ENCODE measurements at places on chromosomes 4 and X. TPM values are rescaled to one million over a fixed set of nuclear protein-coding genes. Genes with fewer than 3 reads are reported as not detected.
A peak's percentile ranks its signal among the peaks of the same experiment; 100 is the strongest.

STPG2 gene
- total RNA-seq = 0.75 TPM

FGA gene
- 0.17 TPM for total RNA-seq

TBC1D25 gene
- 6.1 TPM for total RNA-seq

PAGE5 gene
- total RNA-seq = not detected

TXK gene
- 2.6 TPM for total RNA-seq

F9 gene
- total RNA-seq = not detected

ITIH6 gene
- total RNA-seq = not detected

MSX1 gene
- total RNA-seq = 0.15 TPM

KDM5C gene
- total RNA-seq = 51.6 TPM

C1QTNF7 gene
- not detected for total RNA-seq

BEX2 gene
- total RNA-seq = 18.0 TPM

GRCh38 chrX:41449615-41450014, 2.5 kb downstream of the NYX start:
- peak; percentile 40 for DNase-seq

- no peak for DNase-seq
These were observed 61.8 kb downstream of the CLNK start for GRCh38 chr4:10622728-10623127.

DNA sequence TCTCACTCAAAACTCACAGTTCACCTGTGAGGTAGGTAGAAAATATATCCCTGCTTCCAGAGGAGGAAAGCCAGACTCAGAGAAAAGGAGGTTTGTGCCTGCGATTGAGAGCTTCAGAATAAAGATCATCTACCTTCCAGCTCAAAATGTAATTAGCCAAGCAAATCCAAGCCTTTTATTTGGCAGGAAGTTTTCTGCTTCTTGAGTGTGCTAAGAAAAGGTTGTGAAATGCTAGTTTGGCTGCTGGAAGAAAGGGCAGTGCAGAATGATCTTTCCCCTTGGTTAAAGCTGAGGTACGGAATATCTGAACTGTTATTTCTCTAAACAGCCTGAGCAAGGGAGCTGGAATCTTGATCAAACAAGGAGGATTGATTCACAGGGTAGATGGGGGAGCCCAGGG, 59.7 kb upstream of the VCX3B start:
- DNase-seq = peak; percentile 3

DNA sequence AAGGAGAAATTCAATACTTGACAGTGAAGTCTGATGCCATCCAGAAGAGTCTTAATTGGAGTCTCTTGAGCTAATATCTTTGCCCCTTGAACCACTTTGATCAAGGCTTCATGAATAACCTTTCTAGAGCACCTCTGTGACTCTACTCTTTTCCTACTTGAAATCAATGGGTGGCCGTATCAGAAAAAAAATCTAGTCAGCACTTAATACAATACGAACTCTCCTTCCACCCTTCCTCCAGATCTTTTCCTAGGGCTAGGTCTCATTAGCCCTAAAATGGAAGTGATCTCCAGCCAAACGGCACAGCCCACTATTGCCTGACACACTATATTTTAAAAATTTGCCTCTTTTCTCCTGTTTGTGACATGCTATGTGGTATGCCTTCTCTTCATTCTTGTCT, 129.6 kb upstream of the TLL1 start:
- DNase-seq = no peak

DNA sequence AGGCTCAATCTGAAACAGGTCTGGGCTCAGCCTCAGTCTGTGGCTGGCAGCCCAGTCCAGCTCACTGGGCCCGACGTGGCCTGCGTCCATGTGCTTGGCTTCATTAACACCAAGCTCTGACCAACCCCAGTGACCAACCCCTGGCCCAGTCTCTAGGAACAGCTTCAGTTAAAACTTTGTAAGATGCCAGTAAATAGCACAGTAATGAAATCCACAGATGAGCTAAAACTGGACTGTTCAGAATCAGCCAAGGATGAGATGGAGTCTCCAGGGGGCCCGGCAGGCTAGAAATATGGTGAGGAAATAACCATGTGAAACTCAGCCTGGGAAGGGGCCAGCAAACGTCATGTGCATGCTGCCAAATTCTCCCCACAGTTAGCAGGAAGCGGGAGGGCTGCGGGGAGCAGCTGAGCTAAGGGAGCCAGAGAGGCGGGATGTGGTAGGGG, 37.1 kb upstream of the XPNPEP2 start:
- no peak for DNase-seq

GRCh38 chrX:46695491-46695890, 63.4 kb downstream of the SLC9A7 start:
- DNase-seq = no peak

DNA sequence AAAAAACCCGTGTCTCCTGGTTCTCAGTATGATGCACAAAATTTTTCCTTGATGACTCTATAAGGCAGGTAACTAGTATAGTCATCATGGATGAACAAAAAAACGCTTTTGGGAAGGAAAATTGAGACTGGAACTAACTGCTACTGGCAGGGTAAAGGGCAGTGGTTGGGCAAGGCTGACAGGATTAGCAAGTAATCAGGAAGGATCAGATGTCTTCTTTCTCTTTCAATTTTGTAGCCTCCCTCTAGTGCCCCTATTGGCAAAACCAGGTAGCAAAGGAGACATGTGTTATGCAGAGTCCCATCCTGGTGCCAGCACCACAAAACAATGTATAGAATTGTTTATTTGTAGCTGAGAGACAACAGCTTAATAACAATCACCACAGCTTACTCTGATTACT, 12.8 kb upstream of the SLITRK4 start:
- peak; percentile 40 for DNase-seq

- no peak for DNase-seq
These were observed 643 bp downstream of the FHL1 start for GRCh38 chrX:136147976-136148375.

- DNase-seq = no peak
These were observed 145.4 kb upstream of the RXFP1 start for GRCh38 chr4:158376106-158376840.

DNA sequence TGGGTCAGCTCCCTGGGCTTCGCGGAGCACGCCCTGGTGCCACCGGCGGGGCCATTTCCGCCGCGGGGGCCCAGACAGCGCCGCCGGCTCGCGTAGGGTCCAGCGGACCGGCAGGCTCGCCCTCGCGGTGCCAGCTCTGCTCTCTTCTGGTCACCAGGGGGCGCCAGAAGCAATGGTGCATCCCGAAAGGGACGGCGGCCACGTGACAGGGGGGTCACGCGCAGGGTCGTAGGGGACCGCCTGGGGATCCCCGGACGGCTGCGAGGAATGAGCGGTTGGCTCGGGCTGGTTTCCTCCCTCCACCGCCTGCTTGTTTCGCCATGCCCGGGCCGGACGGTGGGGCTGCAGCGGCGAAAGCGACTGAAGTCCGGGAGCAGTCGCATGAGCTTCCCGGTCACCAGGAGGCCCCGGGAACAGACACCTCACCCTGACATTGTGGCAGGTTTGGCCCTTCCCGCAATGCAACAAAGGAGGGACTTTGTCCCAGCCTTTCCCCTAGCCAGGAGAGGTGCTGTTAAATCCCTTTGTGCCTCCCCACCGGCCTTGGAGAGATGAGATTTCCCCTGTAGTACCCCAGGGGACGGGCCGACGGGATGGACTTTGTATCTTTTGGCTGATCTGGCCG, 15.8 kb downstream of the ZCCHC12 start:
- DNase-seq = peak; percentile 9

- DNase-seq = no peak
These were observed 70.9 kb downstream of the NDST4 start for GRCh38 chr4:115042496-115042895.

DNA sequence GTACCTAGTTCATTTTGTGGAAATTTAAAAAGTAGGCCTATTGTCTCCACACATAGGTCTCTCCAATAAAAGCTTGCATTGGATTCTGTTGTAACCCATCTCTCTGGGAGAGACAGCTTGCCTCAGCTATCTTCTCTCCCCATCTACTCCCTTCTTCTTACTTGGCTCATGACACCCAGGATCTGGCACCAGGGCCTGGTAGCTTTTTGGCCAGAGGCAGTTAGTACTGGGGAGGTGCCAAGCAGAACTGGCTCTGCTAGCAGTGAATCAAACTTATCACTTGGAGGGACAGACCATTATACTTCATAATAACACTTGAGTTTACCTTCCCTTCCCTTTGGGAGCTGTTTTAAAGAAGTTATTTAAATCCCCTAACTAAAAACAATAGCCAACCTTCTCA, 31.8 kb downstream of the PLAC1 start:
- DNase-seq = no peak

DNA sequence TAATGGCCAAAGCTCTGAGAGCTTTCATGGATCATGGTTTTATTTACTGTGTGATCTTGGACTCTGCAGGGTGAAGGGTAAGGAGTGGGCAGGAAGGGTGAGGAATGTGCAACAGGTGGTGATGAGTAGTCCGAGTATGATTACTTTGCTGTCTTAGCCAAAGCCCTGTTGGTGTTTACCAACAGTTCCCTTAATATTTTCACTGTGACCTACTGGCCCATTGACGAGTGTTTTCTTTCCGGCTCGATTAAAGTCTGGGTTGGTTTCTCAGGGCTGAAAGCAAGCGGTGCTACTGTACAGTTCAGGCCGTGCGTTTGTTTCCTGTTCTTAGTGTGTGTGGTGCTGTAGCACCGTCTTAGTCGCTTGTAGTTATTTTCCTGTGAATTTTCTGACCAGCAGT, 2.6 kb downstream of the ARHGAP24 start:
- DNase-seq = no peak

DNA sequence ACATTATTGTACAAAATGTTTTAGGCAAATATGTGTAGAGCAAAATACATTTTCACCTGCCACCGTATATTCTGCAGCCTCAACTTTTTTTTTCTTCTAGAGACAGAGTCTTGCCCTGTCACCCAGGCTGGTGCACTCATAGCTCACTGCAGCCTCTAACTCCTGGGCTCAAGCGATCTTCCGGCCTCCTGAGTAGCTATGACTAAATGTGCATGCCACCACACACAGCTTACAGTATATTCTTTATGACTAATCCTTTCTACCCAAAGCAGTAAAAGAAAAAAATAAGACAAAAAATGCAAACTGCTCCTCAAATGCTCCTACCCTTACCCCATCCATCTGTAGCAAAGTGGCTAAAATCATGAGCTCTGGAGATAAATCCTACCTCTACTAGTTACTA, 426.3 kb downstream of the KCNIP4 start:
- no peak for DNase-seq

DNA sequence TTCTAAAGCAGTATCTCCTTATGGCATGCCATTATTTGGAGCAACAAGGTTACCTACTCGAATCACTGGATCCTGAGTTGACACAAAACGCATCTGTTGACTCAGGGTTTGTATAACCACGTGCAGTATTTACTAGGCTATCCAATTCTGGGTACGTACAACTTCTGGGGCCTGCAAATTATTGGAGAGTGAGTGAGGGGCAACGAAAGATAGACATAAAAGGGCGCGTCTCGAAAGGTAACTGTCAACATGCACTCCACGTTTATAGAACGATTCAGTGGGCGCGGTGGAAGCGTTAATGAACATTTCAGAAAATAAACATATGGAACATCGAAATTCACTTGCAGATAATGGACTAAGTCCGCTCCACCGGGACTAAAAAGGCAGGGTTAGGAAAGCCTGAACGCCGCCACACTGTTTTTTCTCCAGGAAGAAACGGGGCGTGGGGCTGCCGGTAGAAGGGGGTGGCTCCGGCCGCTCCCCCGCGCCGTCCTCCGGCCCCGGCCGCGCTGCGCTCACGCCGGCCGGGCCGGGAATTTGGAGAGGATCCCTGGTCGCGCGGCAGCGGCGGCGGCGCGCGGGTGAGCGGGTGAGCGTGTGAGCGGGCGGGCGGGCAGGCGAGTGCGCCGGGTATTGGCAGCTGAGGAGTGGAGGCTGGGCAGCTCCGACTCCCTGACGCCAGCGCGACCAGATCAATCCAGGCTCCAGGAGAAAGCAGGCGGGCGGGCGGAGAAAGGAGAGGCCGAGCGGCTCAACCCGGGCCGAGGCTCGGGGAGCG, at the start of gene SMAD1:
SMAD1 (plus strand) TSS at position 690 of the 778 bp plus-strand sequence. CDS start 32,761 bp downstream, outside the sequence.
- peak; percentile 59 for DNase-seq

DNA sequence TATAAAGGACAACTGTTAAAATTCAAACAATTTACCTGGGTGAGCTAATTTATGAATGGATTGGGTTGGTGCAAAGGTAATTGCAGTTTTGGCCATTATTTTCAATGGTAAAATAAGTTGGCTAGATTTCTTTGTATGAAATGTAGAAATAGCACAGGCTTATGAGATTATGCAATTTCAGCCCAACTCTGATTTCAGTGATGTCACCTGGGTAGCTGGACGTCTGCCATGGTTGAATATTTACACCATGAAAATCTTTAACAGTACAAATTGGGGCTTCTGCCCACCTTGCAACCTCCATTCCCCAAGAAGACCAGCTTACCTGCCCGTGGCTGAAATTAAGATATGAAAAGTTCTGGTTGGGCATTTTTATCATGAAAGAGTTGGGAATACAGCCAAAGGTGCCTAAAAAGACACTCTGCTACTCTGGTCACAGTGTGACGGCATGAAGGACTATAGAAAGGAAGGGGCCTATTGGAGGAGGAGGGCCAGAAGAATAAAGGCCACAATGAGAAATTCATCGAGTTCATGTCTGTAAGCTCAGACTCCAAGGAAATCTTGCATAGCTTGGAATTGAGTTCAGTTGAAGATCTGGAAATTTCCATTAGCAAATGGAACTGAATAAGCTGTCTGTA, 29.7 kb downstream of the EGF start:
- DNase-seq = no peak

GRCh38 chr4:168594121-168594520, 97.3 kb downstream of the PALLD start:
- DNase-seq = no peak

DNA sequence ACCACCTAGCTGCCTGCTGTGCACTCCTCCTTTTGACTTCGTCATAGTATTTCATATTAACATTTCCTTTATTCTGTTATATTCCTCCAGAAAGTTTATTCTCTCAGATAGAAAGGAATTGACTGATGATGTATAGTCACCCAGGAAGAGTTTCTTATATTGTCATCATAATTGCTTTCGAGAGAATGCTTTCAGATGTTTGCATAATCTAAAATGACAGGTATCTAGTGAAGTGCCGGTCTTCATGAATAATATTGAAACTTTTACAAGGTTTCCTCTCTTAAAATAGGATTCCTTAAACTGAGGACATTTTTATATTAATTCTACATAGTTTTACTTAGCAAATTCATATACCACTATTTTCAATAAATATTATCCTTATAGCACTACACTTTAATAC, 10.1 kb downstream of the SEC24D start:
- no peak for DNase-seq

DNA sequence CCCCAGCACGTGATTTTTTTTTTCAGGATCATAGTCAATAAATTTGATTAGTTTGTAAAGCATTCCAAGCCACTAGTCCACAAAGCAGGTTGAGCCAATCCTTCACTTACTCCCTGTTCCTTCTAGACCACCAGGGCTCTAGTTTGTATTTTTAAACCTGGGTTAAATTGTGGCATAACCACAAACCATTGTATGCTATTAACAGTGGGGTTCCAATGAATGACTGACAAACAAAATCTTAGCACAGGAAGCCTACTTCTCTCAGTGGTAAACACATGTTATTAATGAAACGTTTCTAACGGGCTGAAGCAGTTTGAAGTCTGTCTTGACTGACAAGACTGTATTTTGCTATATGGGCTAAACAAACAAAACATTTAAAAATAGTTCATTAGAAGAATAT, 48.6 kb upstream of the GYPA start:
- peak; percentile 25 for DNase-seq

- no peak for DNase-seq
These were observed 29.1 kb downstream of the UCHL1 start for GRCh38 chr4:41285864-41286235.
